ENCODE measurements at places on chromosomes 11 and 22.

- DNase-seq, result no peak
These were observed 11.4 kb downstream of the DGAT2 start for GRCh38 chr11:75779960-75780359.

GRCh38 chr11:15497366-15497765, 382.6 kb downstream of the INSC start:
- DNase-seq, result no peak

GRCh38 chr11:67266449-67267187, at the start of gene GRK2:
Gene GRK2 (plus strand): TSS chr11:67266473. CDS start chr11:67266700, 227 bp downstream.
- DNase-seq, result peak; percentile 41

- DNase-seq, result peak; percentile 61
These were observed 88.5 kb downstream of the ALX4 start for GRCh38 chr11:44221456-44221855.

DNA sequence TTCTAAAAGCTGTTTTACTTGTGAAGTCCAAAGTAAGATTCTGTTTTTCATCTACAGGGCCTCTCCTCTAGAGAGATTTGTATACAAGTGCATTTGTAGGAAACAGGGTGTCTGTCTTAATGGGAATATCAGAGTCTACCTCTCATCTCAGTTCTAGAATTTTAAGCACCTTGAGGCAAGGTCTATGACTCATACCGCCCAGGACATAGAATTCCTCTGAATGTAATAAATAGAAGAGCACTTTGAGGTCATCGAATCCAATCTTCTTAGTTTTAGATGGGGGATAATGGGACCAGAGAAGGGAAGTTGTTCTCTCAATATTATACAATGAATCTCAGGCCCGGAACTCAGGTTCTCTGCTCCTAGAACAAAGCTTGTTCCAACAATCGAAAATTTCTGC, 101.8 kb upstream of the TIMP3 start:
- no peak for DNase-seq

- DNase-seq, result no peak
These were observed 49.4 kb downstream of the FLRT1 start for GRCh38 chr11:64084951-64085710.

GRCh38 chr11:11478687-11479086, 125.6 kb upstream of the CSNK2A3 start:
- no peak for DNase-seq

GRCh38 chr11:396511-396947, 2.5 kb downstream of the PKP3 start:
- DNase-seq, result peak; percentile 21

- DNase-seq, result no peak
These were observed 10.6 kb upstream of the XBP1 start for GRCh38 chr22:28810821-28811491.

GRCh38 chr11:11611381-11611780, 10.4 kb downstream of the GALNT18 start:
- DNase-seq, result no peak

GRCh38 chr22:50253046-50253915, 2.2 kb upstream of the HDAC10 start:
- no peak for DNase-seq

GRCh38 chr11:104925850-104926249, 27.6 kb upstream of the CASP12 start:
- DNase-seq, result no peak

GRCh38 chr22:42673898-42674401, 24.8 kb upstream of the CYB5R3 start:
- peak; percentile 11 for DNase-seq

- no peak for DNase-seq
These were observed 542.0 kb downstream of the MIAT start for GRCh38 chr22:27199354-27199753.

- no peak for DNase-seq
These were observed 11.8 kb upstream of the PLAAT2 start for GRCh38 chr11:63574856-63575602.

DNA sequence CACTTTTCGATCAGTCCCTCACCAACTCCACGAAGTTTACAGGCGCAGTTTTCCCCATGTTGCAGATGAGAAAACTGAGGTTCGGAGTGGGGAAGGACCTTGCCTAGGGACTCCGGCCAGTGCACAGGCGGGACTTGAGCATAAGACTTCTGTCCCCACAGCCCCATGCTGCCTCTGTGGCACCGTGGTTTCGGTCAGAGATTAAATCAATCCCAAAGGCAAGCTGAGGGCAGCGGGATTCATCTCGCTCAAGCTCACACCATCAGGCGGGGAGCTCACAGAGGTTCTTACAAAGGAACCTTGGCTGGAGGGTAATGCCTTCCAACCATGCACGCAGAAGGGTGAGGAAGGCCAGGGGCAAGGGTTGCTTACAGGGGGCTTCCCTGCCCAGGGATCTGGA, 115.5 kb downstream of the PHF21B start:
- DNase-seq, result no peak

DNA sequence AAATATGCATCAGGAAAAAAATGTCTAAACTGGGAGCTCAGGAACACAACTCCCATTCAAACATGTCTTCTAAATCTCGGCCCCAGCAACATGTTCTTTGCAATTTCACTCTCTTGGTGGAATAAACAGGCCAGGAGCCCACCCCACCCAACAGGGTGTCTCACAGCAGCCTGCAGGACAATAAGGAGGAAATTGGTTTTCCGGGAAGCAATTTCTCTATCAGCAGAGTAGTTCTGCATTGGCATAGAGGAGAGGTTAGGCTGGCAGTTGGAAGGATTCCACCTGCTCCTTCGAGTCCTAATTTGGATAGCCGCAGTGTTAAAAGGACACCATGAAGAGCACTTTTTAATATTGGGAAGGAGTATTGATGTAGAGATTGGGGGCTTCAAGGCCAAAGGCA, 55.9 kb upstream of the BARX2 start:
- DNase-seq, result no peak

DNA sequence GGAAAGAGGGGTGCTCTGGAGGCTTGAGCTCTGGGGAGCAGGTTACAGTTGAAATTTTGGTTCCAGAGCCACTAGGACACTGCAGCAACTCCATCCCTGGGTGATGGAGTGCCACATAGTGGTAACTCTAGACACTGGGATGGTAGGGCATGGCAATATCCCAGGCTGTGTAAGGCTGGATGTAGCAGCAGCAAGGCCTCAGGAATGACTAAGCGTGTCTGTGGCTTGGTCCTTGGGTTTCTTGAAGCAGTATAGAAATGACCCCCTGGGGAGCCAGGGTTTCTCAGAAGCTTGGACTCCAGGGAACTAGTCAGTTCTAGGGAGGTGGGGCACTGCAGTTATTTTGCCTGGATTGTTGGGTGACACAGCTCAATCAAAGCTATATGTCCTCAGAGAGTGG, 8.1 kb downstream of the MS4A4A start:
- no peak for DNase-seq

GRCh38 chr11:65383778-65384177, 1.3 kb upstream of the SLC25A45 start:
- no peak for DNase-seq

- no peak for DNase-seq
These were observed 50.5 kb downstream of the SMCO4 start for GRCh38 chr11:93492464-93493251.

- no peak for DNase-seq
These were observed 62.9 kb downstream of the MYEOV start for GRCh38 chr11:69356703-69357457.

- DNase-seq, result peak; percentile 28
These were observed 79.7 kb upstream of the SLC5A12 start for GRCh38 chr11:26801601-26802000.

Measured in fibroblast of upper back skin (primary cell).